ENCODE measurements at places on chromosomes 2 and 18. TPM values are rescaled to one million over a fixed set of nuclear protein-coding genes. Genes with fewer than 3 reads are reported as not detected.

GRCh38 chr2:132477962-132478361 lies 61.4 kb downstream of the GPR39 start:
- no peak for DNase-seq
- H3K27ac ChIP-seq = no peak overlapping the region
- H3K27me3 ChIP-seq = no peaks in the 10 kb centered on the region
- no peak overlapping the region for H3K4me3 ChIP-seq
- H3K4me1 ChIP-seq = no peaks in the 10 kb centered on the region
- H3K36me3 ChIP-seq = no peaks in the 10 kb centered on the region

GRCh38 chr18:58225101-58225500 lies 181.1 kb downstream of the NEDD4L start:
- H3K27ac ChIP-seq = no peak overlapping the region
- H3K36me3 ChIP-seq = no peaks in the 10 kb centered on the region
- DNase-seq = no peak
- peaks cover 18% of the 10 kb centered on the region for H3K4me1 ChIP-seq
- H3K27me3 ChIP-seq = no peaks in the 10 kb centered on the region

GRCh38 chr2:214088536-214088935 lies 322.3 kb upstream of the VWC2L start:
- H3K27me3 ChIP-seq = no peaks in the 10 kb centered on the region
- no peaks in the 10 kb centered on the region for H3K36me3 ChIP-seq
- DNase-seq = no peak
- no peaks in the 10 kb centered on the region for H3K4me1 ChIP-seq
- H3K27ac ChIP-seq = no peak overlapping the region

The SLC9A4 gene
- total RNA-seq = not detected

DNA sequence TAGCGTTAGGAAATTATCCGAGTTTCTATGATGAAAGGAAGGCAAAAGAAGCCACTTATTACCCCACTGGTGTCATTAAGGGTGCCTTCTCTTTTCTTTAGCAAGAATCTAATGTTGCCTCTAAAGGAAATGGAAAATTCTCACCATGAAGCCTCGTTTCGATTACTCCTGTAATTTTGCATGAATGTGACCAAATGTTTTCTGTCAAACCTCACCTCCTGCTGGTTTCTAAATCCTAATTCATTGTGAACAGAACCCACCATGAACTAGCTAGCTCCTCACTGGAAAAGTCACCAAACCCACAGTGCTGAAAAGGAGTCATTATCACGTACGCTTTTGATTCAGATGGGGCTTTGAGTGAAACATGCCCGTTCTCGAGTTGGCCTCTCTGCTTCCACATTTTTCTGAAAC lies 119.9 kb downstream of the COPS8 start:
- DNase-seq = no peak
- no peak overlapping the region for H3K27ac ChIP-seq
- peaks cover 4% of the 10 kb centered on the region for H3K36me3 ChIP-seq
- H3K27me3 ChIP-seq = no peaks in the 10 kb centered on the region
- peaks cover 12% of the 10 kb centered on the region for H3K4me1 ChIP-seq
- H3K4me3 ChIP-seq = no peak overlapping the region

The ZNF2 gene
- total RNA-seq = 2.2 TPM
